ENCODE measurements at places on chromosomes 1 and 21.
A peak's percentile ranks its signal among the peaks of the same experiment; 100 is the strongest.

DNA sequence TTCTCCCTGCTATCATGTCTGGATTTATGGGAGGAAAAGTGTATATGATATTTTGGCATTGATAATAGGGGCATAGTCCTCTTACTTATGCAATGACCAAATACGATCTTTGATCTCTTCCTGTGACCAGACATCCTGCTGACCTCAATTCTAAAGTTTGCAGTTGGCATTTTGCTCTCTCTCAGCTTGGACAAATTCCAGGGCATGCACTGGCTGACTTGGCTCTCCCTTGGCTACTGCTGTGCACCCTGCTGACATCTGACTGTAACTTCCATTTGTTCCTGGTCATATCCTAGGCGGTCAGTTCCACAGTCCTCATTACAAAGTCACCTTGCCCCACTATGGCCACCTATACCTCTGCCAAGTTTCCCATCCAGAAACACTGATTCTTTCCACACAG lies 380.7 kb upstream of the NR5A2 start:
- no peak for ATAC-seq

GRCh38 chr1:29649189-29650040 lies 413.1 kb downstream of the PTPRU start:
- ATAC-seq: no peak

GRCh38 chr1:116949213-116949985 lies 39.7 kb downstream of the PTGFRN start:
- no peak for ATAC-seq

DNA sequence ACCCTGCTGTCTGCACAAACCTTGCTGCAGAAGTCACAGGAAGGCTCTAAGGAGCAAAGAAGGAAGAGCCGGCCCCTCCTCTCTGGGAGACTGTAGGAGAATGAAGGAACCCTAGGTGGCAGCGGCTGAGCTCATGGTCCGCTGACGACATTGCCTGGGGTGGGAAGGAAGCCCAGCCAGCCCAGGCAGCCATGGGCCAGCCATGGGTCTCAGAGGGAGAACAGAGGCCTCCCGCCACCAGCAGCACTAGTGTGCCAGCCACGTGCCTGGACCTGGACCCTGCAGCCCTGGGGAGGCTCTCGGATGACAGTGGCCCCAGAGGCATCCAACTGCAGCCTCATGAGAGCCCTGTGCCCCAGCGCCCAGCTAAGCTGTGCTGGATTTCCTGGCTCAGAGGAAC lies 49.2 kb upstream of the POFUT2 start:
- no peak for ATAC-seq

GRCh38 chr1:185062710-185063370 lies 17.5 kb downstream of the RNF2 start:
- ATAC-seq: peak; percentile 80

DNA sequence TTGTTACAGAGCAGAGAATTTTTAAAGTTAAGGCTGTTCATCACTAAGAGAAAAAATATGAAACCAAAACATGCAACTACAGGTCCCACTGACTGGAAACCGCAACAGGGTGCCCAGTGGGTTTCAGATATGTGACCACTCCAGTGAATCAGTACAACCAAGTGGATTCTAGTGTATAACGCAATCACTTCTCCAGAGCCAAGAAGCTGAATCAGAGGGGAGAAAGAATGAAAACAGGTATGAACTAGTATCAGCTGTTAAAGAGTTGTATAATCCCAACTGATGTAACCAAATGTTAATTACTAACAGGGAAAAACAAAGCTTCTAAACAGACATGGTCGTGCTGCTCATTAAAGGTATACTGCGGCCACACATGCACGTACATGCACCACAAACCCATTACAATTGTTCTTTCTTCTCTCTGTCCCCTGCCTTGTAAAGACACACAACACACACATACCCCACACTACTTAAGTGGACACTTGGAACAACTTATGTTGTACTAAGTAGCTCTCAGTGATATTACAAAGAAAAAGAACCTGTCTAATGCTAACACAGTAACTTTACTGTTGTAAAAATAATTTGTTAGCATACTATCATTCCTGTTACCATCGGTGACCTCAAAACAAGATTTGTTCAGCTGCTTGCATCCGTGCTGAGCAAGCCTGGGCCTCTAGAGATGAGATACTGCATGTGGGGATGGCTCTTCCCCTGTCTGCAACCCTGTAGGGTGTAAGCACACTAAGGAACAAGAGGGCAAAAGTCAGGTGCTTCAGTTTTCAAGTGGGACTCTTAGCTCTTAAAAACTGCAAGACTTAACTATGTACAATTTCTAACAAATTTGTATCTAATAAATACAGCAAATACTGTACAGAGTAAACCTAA lies 74.2 kb downstream of the PTPN14 start:
- ATAC-seq: no peak

DNA sequence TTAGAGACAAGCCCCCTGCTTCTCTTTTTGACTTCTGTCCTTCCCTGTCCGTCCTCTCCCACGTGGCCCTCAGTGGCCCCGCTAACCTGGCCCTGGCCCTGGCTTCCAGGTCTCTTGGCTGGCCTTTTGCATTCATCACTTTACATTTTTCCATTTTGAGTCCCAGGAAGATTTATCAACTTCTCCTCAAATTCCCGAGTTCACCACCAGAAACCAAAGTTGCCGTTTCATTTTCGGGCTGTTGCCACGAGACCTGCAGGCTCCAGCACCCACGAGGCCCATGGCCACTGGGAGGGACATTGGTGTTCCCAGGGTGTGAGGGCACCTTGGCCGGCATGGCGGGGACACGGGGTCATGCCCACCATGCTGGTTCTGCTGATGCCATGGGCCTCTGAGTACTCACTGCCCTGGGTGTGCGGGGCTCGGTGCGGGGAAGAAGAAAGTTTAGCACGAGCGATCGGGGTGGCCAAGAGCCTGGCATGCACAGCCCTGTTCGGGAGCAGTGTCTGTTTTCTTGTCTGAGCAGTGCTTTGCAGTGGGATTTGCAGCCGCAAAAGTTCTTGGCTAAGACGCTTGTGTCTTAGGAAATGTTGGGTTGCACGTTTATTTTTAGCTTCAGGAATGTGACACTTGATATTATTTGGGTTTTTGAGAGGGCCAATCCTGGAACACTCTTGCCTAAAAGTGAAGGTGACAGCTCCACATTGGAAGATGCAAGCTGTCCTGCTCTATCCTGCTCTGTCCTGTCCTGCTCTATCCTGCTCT lies 40.4 kb upstream of the ADARB1 start:
- no peak for ATAC-seq

- no peak for ATAC-seq
Measured at GRCh38 chr1:183075861-183076260, 52.6 kb downstream of the LAMC1 start.

DNA sequence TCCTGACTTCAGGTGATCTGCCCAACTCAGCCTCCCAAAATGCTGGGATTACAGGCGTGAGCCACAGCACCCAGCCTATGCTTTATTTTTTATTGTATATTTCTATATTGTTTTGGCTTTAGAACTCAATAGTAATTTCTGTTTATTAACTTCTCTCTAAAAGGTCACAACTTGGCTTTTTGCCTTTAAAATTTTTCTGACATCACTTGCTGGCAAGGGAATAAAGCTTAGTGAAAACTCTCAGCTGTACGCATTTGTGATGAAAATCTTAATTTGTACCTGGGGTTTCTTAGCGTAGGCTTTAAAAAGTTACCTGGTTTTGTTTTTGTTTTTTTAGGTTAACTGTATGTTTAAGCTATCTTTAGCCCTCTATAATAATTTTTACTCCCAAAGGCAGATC lies 36.2 kb downstream of the B3GALNT2 start:
- no peak for ATAC-seq

- ATAC-seq: no peak
Measured at GRCh38 chr1:7570311-7570710, 200.8 kb upstream of the VAMP3 start.

DNA sequence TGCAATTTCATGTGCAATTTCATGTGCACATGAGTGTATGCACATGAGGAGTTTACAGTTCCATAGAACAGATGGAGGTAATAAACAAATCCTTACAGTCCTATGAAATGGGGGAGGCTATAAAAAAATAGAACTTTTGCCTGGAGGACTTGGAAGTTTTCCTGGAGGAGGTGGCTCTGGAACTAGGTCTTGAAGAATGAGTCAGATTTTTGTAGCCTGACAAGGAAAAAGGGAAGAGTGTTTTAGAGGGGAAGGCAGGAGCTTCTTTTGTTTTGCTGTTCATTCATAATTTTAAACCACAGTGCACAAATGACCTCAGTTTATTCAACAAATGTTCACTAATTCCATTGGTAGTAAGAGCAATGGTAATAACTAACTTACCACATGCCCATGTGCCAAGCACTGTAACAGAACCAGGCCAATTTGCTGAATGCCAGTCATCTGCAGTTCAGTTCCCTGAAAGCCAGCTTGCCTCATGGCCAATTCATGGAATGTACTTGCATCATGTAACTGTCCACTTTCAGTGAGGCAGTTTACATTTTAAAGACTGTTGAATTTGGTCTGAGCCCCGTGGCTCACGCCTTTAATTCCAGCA lies 2.7 kb downstream of the DIO1 start:
- ATAC-seq: no peak

GRCh38 chr1:193406901-193407300 lies 220.5 kb upstream of the B3GALT2 start:
- ATAC-seq: peak; percentile 27

DNA sequence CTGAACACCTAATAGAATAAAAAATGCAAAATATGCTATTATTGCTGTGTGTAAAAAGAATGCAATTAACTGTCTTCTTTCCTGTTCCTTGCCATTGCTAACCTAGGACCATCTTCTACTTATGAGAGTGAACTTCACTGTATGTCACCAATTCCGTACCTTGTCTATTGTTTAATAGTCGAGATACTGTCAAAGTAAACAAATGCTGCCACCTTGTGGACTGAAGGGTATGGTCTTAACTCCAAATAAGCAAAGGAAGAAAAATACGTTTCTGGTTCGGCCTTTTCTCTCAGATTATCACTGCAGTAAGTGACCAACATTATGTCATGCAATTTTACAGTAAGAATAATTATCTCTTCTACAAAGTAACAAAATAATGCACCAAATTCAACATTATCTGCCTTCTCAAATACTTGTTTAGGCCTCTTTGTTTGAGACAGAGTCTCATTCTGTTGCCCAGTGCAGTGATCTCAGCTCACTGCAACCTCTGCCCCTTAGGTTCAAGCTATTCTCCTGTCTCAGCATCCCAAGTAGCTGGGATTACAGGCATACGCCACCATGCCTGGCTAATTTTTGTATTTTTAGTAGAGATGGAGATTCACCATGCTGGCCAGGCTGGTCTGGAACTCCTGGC lies 133.4 kb downstream of the COP1 start:
- peak; percentile 59 for ATAC-seq

GRCh38 chr1:223820515-223820858 lies 25.3 kb downstream of the TP53BP2 start:
- ATAC-seq: no peak

DNA sequence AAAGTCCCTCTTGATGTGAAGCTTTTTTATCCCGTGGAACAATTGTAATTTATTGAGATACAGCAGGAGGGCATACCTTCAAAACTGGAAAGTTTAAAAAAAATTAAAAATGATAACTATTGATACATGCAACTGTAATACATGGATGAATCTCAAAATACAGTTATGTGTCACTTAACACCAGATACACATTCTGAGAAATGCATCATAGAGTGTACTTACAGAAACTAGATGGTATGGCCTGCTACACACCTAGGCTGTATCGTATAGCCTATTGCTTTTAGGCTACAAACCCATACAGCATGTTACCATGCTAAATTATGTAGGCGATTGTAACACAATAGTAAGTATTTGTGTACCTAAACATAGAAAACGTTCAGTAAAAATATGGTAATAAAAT lies 7.1 kb upstream of the AKNAD1 start:
- peak; percentile 44 for ATAC-seq

DNA sequence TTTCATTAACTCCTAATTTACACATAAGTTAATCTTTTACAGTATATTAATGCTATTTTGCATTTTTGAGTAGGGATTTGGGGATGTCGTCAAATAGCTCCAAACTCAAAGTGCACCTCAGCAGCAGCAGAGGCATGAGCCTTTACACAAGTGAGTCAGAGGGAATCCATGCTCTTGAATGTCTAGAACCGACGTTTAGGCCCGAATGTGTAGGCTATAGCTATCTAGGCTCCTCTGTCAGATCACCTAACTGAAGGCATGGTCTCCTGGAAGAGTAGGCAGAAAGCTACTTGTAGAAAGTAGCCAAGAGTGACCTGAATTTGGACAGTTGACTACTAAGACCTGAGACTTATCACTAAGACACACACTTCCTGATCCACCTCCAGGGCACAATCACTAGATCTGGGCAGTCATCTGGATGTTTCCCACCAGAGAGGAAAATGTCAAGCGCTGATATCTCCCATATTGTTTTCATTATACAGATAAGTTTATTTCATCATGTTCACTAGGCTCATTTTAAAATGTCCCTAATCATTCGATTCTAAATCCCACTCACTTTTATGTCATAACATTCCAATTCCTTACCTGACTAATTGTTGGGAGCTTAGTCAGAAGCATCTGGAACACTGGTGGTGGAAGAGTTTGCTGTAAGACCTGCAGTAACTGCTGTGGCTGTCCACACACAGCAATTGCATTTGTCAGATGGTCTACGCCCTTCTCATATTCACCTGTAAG lies 15.3 kb downstream of the TOMM20 start:
- no peak for ATAC-seq

GRCh38 chr21:38272215-38272614 lies 15.4 kb downstream of the KCNJ15 start:
- ATAC-seq: peak; percentile 38

GRCh38 chr1:162283657-162284056 lies 93.0 kb downstream of the SPATA46 start:
- ATAC-seq: no peak

- no peak for ATAC-seq
Measured at GRCh38 chr1:26016258-26016952, 5.2 kb upstream of the EXTL1 start.
